ENCODE measurements at places on chromosomes 5 and 9.

DNA sequence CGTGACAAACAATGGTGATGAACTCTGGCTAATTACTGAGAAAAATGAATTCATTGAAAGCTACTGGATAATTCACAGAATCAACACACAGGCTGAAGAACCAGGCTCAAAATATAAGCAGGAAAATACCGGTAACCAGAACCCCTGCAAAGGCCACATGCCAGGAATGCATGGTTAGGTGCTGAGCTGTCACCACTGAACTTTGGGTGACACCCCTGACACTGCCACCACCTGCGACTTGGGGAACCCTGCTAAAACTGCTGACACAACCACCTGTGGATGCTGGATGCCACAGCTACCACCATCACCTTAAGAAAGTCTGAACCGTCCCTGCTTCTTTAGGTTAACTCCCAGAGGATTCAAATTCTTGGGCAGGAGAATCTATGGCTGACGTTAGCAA is 72.0 kb upstream of the NR4A3 start:
- no peak for DNase-seq

- DNase-seq: no peak
Observed at GRCh38 chr9:18007621-18008020, 428.8 kb downstream of the SH3GL2 start.

- DNase-seq: no peak
Observed at GRCh38 chr5:55633574-55634208, 78.4 kb downstream of the SLC38A9 start.

GRCh38 chr5:109196087-109196822 is 213.5 kb downstream of the PJA2 start:
- DNase-seq: no peak

DNA sequence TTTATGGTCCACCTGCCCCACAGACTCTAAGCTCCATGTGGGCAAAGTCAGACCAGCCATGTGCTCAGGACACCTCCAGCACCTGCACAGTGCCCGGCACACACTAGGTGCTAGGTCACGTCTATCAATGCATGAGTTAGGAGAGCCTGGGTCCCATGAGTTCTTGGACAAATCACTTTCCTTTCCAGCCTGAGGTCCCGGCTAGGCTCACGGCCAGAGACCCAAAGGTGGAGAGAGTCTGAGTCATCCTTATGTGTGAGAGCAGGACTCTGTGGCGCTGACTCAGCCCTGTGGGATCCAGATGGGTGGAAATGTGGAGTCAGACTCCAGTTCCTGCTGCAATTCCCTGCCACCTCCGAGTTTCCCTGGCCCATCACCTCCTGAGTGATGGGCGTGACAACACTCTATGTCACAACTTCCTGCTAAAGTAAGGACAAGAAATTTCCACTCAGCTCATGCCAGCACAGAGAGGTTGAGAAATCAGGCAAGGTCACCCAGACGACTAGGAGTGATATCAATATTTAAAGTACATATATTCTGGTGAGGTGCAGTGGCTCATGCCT is 2.5 kb upstream of the ST6GALNAC4 start:
- DNase-seq: no peak

DNA sequence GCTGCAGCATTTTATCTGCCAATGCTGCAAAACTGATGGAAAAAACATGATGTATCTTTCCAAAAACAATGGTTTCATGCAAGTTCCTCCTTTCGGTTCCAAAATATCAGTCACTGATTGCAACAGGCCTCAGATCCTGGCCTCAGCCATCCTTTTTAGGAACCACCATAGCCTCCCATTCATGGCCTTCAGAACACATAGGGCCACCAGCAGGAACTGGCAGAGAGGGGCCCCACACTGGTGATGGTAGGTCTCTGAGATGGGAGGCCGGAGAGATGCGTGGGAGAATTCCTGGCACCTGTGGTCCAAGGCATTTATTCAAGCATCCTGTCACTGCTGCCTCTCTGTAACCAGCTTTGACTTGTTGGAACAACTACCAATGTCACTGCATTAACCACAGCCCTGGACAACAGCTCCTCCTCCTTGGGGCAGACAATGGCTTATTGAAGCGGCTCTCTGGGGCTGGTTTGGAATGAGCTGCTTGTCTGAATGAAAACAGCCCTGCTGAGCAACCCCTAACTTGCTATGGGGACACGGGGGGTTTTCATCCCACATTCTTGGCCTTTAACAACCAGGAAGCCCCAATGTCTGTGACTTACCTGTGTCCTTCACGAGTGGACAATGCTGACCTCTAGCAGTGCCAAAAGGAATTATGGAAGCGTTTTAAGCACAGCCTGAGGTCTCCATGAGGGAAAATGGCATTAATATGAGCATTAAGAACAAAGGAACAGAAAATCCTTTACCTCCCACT is 108.1 kb downstream of the LHFPL2 start:
- no peak for DNase-seq

DNA sequence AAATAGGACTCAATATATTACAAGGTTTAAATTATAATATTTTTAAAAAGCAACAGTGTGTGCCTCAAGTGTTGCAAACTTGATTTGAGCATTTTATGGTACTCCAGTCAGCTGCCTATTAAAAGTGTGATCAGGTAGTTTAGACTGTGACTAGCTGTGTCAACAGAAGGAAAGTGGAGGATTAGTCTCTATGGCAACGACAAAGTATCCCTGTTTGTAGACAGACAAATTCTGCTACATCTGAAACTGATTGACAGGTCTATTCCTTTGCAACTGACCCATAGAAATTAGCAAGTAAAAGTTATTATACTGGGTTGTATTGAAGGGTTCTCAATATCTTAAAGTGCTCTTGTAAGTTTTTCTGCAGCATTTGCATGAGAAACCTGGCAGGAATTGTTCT is 249.8 kb upstream of the ARRDC3 start:
- no peak for DNase-seq

DNA sequence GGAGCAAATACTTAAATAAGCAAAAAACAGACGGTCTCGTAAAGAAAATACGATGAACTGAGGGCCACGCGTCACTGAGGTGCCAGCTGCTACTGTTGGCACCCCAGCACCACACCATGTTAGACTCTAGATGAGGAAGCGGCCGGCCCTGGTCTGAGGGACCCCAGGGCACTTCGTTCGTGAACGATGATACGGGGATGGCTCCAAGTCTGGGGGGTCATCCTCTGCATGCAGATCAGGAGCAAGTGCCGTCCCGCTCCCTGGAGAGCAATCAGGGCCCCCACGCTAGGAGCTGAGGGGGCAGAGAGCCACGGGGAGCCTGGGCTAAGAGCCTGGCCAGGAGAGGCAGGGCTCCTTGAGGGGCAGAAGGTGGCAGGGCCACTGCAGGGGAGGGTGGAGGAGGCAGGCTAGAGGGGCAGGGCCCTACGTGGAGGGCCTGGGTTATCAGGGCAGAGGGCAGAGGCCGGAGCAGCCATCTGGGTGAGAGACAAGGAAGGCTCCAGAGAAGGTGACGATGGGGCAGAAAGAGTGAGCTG is 24.1 kb downstream of the SARDH start:
- no peak for DNase-seq

- DNase-seq: no peak
Observed at GRCh38 chr5:14436801-14437542, 144.6 kb upstream of the OTULINL start.

DNA sequence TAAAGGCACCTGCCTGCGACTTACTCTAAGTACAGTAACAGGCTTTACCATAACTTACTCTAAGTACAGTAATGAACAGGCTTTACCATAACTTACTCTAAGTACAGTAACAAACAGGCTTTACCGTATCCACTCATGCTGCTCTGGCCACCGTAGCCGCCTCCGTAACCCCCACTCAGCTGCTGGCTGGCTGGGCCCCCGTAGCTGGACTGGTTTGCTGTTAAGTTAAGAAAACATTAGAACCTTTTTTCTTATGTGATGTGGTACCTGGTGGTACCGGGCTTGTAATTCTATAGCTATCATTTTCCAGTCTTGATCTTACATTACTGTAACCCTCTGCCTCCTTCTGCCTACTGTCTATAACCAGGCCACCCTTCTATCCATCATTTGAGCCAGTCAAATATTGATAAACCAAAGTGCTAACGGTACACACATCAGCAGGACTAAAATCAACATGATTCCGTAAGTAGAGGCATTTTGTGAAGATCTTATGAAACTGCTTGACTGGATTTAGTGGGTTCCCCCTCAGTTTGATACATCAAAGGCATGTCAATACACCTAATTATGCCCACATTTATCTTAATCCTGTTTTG is 7.4 kb downstream of the HNRNPH1 start:
- no peak for DNase-seq

DNA sequence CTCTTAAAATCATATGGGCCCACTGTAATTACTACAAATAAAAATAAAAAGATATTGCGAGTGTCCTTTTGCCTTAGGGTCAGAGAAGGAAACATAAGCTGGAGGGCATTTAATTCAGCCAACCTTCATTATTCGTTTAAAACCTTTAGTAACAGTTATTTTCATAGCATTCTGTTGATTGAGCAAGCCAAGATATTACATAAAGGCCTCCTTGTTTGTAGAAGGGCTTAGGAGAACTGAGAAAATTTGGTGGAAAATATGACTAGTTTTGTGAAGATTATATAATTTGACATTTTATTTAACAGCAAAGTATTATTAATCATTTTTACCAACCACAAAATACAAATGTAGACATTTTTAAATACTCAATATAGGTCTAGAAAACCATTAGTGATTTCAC is 62.2 kb downstream of the COX7C start:
- no peak for DNase-seq

- peak; percentile 72 for DNase-seq
Observed at GRCh38 chr9:137240318-137240840, 708 bp upstream of the TUBB4B start.

DNA sequence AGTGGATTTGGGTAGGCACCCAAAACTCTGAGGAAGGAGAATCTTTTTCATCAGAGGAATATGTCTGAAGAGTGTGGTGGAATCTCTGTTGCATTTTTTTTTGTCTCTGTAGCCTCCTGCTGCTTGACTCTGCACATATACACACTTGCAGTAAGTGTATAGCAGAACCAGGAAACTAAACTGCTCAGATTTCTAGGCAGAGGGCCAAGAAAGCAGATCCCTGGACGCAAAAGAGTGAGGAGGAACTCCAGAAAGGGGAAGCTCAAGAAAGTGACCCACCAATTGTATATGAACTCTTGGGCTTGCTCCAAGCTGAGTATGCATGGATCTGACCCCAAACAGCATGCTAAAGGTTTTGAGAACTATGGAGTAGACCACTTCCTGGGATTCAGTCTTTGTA is 181.8 kb downstream of the GADD45G start:
- DNase-seq: no peak

DNA sequence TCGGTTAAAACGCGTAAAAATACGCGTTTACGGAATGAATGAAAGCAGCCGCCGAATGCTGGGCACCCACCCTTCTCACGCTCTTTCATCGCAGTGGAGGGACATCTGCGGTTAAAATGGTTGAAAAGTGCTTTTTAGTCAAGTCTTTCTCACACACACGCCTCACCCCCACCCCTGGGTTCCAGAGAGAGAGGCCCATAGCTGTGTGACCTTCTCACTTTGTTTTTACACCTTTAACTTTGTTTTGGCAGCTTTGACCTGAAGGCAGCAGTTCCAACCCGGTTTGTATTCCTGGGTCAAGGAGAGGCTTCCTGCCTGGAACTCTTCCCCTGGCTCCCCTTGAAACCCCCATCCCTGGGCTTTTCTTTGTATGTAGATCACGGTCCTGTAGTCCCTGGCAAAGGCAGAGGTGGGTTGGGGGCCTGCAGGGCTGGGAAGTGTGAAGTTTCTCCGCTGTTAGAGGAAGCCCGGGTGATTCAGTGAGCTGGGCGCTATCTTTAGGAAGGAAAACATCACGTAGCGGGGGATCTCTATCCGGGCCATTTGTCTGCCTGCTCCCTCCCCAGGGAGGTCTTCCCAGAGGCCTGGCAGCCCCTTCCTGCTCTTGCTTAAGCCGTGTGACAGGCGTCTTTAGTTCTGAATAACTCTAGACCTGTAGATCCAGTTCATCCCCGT is 29.6 kb downstream of the SPRY4 start:
- no peak for DNase-seq

DNA sequence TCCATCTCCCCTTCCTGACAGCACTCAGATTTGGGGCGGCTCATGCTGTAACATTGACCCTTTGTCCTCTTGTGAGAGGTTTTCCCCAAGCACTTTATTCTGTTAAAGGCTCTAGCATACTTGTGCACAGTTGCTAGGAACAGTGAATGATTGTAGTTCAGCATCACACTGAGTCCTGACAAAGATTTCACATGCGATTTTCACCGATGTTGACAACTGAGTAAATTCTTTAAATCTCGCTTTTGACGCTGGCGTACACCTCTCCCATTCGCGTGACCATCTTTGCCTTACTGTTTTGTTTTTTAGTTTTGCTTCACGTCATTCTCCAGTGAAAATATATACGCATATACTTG is 780 bp downstream of the CDC37L1 start:
- DNase-seq: no peak

DNA sequence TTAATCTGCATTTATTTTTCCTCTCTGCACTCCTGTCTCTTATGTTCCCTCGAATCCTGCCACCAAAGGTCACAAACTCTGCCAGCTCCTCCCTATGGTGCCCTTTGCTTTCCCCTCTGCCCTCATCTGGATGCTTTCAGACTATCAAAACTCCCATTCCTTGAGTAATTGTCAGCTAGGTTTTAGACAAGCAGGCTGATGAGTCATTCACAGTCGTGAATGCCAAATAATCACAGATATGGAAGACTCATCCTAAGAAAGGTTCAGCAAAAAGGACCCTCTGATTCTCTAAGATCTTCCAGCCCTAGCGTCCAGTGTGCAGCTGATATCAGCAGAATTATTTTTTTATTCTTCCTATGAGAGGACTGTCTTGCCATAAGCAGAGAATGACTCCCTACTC is 104.5 kb upstream of the NUDT12 start:
- no peak for DNase-seq

DNA sequence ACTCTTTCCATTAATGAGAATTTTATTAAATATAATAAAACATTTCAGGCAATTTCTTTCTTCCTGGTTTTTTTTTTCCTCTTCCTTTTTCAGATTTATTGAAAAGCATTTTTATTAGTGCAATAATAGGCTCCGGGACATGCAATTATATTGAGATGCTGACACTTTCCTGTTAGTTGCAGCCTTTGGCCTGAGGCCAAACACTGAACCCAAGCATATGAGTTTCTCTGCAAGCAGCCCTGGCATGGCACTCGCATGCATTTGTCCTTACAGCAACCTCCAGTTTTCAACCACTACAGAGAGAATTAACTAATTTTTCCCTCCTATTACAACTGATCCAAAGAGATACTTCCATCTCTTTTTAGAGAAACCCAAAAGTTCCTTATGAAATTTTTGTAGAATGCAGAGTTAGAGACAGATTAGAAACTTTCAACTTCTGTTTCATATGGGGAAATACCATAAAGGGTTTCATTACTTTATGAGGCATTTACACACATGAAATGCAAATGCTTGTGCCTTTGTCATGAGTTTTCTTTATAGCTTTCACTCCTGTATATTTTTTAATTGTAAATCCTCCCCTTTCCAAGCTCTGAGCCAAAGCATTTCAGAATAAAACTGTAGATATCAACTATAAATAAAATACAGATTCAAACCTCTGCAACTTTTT is 183.0 kb downstream of the CETN3 start:
- DNase-seq: no peak

Data from CD4-positive, alpha-beta T cell treated with Interleukin-6 for 4 hours (primary cell).